CD4-positive, CD25-positive, alpha-beta regulatory T cell (primary cell): ENCODE measurements at places on chromosomes 13 and 19. TPM values are rescaled to one million over a fixed set of nuclear protein-coding genes. Genes with fewer than 3 reads are reported as not detected.
A peak's percentile ranks its signal among the peaks of the same experiment; 100 is the strongest.

The FSD1 gene
- 0.76 TPM for polyA plus RNA-seq

The SIGLEC14 gene
- polyA plus RNA-seq: not detected

The ZSCAN5C gene
- polyA plus RNA-seq: not detected

The AMH gene
- not detected for polyA plus RNA-seq

The C19orf33 gene
- polyA plus RNA-seq: not detected

The KLF2 gene
- 138 TPM for polyA plus RNA-seq

DNA sequence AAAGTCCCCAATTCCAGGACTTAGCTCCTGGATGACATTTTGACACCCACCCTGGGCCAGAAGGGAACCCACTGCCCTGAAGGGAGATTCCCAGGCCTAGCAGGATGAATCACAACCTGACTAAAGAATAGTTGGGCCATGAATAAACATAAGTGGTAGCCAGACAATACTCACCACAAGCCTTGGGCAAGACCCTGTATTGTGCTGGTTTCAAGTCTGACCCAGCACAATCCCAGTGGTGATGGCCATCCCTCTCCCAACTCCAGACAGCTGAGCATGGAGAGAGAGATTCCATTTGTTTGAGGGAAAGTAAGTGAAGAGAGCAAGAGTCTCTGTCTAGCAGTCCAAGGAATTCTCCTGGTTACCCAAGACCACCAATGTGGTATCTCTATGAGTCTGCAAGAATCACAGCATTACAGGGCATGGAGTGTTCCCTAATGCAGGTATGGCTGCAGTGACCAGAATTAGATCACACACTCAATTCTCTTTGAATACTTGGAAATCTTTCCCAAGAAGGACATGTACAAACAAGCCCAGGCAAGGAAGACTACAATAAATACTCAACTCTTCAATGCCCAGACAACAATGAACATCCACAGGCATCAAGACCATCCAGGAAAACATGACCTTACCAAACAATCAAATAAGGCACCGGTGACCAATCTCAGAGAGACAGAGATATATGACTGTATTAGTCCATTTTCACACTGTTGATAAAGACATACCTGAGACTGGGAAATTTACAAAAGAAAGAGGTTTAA, 158.0 kb downstream of the VWA8 start:
- no peak for DNase-seq

DNA sequence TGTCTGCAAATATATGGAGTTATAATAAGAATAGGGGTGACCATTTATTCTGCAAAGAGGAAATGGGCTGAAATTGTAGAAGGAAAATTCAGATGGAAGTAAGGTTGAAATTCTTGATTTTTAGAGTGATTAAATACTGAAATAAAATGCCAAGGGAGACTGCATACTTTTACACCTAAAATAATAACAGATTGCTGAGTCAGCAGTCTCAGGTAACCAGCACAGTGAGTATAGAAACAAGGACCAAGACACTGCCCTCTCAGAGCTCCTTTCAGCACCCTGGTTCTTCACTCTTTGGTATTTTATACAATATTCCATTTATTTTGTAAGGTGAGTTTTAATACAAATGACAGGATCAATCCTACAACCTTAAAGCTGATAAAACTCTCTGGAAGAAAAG, 48.8 kb upstream of the MLNR start:
- DNase-seq: no peak

DNA sequence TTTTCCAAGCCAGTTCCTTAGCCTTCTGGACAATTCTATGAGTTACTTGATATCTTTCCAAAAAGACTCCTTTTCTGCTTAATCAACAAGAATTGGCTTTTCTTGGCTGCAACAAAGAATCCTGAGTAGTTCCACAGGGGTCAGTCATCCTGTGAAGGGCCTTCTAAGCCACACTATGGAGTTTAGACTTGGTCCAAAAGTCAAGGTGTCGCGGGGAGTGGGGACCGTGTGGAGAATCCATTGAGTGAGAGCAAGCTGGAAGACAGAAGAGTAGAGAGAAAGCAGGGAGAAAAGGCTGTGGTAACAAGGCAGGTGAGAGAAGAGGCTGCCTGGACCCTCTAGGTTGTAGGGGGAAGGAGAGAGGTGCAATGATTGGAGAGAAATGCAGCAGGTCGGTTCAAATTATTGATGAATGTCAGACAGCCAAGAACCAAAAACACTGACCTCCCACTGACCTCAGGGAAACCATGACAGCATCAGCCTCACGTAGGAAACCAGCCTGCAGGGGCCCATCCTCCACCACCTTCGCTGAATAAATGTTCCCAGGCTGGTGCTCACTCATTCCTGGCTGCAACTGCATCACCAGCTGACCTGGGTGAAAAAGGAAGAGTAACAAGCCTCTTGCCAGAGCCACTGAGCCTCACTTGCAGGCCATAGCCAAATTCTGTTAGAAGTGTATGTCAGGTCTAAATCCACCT, 7.1 kb upstream of the IFT88 start:
- DNase-seq: no peak

- DNase-seq: no peak
Observed at GRCh38 chr19:4497770-4498389, 20.4 kb downstream of the PLIN4 start.

GRCh38 chr19:7670150-7670783, 1.4 kb downstream of the RETN start:
- no peak for DNase-seq

DNA sequence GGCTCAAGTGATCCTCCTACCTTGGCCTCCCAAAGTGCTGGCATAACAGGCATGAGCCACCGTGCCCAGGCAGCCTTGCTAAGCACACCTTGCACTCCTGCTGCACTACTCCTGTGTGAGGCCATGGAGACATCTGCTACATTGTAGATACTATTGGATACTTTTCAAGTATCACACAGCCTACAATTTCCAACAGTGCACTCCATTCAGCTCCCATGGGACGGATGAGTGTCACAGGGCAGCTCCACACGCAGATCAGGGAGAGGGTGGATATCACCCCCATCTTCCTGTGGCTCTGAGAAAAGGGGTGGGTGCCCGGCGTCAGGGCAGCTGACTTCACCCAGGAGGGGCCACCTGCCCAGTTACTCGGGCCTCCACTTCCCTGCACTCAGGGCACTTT, 39.1 kb upstream of the CCNE1 start:
- DNase-seq: no peak

DNA sequence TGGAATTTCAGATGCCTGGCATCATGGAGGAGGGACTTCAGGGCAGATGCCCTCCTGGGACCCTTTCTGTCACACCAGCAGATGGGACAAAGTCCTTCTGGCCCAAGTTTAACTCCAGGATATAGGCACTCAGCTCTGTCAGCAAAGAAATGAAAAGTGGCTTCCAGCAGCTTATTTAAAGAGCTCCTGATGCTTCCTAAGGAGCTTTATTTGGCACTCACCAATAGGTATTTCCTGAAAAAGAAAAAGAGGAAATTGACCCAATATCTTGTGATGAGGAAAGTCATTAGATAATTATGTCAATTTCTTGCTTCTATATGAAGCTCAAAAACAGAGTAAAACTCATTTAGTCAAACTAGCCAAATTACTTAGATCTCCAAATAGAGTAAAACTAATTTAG, 224.6 kb downstream of the RAP2A start:
- DNase-seq: no peak

- DNase-seq: no peak
Observed at GRCh38 chr13:32976912-32977311, 39.3 kb upstream of the KL start.

DNA sequence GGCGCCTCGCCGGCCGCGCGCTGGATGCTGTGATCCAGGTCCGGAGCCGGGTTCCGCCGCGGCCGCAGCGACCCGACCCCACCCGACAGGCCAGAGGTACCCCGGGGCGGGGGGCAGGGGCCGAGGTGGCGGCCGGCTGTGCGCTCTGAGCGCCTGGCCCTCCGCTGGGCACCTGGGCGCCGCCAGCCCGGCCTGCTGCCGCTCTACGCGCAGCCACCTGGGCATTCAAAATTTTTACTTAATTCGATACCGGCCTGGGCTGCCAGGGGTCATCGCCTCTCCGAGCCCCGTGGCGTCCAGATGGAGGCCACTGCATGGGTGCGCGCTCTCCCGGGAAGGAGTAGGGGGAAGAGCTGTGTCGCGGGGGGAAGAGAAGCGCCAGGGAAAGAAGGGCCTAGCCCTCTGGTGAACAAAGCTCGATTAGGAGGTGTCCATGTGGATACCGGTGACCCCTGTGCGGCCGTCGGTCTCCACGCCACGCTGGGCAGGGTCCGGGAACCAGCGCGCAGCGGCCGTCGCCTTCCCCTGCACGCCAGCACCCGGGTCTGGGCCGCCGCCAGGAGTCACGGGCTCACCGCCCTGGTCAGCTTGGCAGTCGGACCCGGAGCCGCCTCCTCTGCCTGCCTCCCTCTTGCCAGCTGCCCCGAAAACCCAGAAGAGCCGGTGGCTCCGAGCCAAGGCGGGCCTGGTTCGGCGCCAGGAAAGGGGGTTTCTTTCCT, 666 bp downstream of the BIVM start:
- peak; percentile 14 for DNase-seq

DNA sequence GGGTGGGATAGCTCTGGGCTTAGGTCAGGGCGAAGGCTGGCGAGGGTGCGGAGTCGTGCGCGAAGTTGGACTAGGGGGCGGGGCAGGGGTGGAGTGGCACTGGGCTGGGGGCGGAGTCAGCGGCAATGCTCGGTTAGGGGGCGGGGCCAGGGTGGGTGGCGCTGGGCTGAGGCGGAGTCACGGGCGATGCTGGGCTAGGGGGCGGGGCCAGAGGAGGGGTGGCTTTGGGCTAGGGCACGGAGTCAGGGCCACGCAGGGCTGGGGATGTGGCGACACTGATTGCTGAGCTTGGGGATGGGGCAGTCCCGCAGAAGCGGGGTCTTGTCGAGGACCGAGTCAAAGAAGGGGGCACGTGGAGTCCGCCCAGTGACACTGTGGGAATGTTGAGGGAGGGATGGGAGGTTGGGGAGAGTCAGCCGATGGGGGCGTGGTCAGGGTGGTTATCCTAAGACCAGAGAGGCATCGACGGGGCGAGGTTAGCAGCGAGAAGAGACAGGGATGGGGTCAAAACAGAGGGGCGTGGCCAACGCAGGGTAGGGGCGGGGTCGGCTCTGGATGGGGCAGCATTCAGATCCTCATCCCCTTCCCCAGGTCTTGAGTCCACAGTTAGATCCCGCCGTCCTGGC, 8.7 kb downstream of the HOMER3 start:
- peak; percentile 67 for DNase-seq

DNA sequence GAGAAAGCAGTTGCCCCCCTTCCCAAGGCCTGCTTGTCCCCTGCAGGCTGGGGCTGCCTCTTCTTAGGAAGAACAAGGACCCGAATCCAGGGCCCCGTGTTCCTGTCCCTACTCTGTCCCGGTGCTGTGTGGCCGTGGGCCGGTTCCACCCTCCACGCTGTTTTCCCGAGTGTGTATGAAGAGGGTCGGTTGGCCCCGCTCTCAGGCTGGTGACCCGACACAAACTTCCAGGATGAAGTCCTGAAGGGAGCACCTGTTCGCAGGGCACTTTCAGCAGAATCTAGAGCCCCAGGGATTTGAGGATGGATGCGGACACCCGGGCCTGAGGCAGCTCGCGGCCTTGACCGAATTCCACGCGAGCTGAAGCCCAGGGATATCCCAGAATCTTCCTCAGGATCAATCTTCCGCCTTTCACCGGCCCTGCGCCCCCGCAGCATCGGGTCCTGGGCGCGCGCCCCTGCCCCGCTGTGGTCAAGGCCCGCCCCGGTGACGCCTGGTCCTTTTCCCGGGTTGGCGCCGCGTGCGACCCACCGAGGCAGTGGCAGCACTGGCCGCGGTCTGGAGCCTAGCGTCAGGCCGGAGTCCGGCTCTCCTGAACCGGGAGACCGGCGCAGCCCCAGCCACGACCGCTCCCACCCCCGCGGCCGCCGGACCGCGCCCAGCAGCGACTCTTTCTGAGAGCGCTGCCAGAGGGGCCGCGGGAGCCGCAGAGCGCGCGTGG, 528 bp upstream of the CHST8 start:
- no peak for DNase-seq

- no peak for DNase-seq
Observed at GRCh38 chr19:29542327-29542726, 16.5 kb downstream of the VSTM2B start.
